ENCODE measurements at places on chromosomes 2 and 18.

DNA sequence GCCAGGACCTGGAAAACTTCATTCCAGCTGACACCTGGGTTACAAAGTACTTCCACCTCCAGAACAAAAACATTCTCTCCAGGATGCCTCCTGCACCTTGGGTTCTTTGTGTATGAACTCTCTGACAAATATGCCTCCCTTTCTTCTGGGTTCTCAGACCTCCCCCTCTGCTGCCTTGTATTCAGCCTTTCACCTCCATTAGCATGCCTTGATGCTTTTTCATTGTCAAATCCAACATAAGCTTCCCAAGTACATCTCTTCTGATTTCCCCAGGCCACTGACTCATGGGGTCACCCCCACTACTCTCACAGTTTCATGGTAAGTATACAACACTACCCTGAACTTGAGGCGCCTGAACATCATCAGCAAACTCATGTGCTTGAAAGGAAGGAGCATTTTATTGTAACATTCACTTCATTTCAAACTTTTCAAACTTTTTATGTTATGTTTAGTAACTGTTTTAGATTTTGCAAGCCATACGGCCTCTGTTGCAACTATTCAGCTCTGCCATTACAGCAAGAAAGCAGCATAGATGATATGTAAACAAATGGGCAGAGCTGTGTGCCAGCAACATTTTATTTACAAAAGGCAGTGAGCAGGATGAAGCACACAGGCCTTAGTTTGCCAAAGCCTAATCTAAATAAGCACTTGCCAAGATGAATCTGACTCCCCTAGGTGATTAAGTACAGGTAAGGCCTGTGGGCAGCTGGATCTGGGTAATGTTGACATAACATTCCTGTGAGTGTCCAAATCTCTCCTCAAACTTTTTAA is 32.5 kb upstream of the MRPS9 start:
- DNase-seq = no peak

GRCh38 chr2:157184161-157184895 is 73.2 kb upstream of the GALNT5 start:
- DNase-seq = no peak

GRCh38 chr2:241933179-241933911 is 63.8 kb downstream of the RTP5 start:
- DNase-seq = no peak

- no peak for DNase-seq
These were observed 10.0 kb downstream of the SLC40A1 start for GRCh38 chr2:189570570-189571031.

- DNase-seq = no peak
These were observed 18.7 kb downstream of the TYW5 start for GRCh38 chr2:199936554-199936953.

GRCh38 chr2:119291588-119292167 is 68.0 kb downstream of the STEAP3 start:
- DNase-seq = no peak

DNA sequence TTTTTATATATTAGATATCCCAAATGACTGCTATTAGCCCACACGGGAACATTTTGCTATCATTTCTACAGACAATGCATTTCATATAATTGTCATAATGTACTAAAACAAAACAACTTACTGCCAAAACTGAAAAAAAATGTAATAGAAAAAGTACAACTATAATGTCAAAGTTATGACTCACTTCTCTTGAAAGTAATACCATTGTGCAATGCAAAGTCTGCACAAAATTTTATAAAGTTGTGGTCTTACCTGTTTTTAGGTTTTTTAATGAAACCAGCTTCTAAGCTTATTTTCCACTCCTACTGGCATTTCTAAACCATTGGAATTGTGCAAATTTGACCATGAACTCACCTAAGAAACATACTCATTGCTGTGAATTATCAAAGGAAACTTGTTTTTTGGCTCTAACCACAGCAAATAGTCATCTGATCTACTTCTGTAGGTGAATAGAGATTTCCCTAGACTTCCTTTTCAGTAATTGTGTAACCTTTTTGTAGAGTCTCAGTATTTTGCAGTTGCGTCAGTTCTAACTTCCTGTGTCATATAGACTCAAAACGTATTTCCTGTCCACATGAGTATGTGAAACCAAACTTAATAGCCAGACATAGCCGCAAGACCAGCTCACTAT is 31.9 kb upstream of the TFPI start:
- DNase-seq = peak; percentile 81

DNA sequence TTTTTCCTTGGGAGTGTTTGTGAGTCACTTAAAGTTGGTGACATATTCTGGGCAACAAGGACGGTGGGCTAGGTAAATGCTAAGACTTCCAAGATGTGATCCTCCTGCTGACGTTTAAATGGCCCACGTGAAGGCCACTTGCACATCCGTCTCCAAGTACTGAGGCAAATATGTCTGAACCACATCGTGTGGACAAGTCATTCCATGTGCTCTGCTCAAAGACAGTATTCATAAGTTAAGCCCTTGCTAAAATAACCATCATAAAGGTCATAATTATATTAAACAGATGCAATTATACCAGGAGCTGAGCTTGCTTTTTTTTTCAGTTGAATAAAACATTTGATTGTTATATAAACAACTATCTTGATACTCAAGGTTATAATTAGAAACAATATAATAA is 44.8 kb downstream of the SPP2 start:
- DNase-seq = no peak

- DNase-seq = no peak
These were observed 50.7 kb downstream of the IL1R2 start for GRCh38 chr2:102042196-102043081.

DNA sequence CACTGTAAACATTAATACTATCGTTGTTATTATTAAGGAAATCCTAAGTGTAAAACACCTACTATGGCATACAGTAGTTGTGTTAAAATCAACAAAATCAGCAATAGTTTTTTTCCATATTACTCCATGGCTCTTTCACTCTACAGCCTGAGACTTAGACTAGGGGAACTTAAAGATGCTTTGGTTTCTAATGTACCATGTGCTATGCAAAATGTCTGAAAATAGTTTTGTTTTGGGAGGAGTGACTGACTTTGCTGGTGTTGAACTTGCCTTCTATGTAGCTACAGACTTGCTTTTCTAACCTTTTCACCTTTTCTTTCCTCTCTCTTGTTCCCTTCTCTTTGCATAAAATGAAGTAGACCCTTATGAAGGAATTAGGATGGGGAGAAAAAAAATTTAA is 159.0 kb upstream of the CCDC195 start:
- DNase-seq = no peak

- DNase-seq = no peak
These were observed 347.4 kb upstream of the LRP1B start for GRCh38 chr2:142478206-142478605.

DNA sequence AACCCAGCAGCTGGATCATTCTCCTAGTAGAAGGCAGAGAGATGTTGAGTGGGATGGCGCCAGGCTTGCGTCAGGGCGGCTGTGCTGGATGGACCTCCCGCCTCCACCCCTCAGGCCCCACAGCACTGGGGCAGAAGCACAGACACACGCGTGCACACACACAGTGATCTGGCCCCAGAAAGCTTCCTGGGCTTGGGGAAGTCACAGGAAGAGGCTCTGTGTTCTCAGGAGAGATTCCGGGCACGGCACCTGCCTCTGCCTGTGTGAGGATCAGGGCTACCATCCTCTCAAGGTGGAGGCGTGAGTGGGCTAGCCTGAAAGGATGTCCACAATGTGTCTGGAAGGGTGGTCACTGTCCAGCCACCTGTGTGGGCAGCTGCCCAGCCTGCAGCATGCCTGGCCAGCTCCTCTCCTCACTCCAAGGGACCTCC is 229.8 kb upstream of the HS6ST1 start:
- DNase-seq = no peak

DNA sequence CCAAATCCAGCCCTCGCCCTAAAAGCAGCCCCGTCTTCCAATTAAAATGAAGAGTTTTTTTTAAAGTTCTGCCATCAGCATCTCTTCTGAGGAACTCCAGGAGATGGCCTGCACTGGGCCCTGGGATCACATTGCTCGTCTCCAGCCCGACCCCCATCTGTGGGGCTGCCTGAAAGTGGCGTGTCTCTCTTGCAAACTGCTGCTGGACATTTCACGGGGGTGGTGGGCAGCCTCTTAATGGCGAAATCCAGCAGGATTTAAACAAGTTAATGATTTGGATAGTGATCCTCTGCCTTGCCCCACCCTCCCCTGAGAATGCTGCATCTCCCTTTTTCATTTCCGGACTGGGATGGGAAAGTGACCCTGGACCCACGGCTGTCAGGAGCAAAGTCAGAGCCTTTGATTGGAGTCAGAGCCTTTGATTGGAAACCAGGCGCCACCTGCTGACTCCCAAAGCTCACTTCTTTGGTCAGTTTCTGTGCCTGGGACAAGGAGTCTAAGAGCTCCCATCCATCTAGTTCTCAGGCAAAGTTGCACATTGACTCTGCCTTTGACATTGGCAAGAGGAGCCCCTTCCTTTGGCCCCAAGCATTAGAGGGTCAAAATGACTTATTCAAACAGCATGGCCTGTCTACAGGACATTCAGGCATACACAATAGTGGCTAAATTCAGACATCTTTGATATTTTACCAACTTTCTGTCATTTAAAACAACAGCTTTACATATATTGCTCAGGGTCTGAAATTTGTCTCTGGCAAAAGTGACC is 155.2 kb downstream of the SH3BP4 start:
- DNase-seq = peak; percentile 40

DNA sequence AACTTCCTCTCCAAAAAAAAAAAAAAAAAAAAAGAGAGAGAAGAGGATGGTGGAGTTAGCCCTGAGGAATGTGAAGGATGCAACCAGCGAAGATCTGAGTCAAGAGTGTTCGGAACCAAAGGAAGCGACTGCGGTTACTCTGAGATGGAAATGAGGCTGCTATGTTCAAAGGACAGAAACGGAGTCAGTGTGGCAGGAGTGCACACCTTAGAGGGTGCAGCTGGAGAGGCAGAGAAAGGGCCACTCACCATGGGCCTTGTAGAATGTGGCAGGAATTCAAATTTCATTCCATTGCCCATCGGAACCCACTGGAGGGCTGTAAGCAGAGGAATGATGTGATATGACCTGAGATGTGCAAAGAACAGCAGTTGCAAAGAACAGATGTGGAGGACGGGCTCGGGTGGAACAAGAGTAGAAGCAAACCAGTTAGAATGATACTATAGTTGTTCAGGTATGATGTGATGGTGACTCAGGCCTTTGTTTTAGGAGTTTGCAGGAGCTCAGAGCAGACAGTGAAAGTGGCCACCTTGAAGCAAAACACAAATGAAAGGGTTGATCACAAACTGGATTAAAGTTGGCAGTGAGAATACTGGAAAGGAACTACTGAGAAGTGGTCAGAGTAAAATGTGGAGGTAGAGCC is 22.6 kb downstream of the ITGA6 start:
- no peak for DNase-seq

- no peak for DNase-seq
These were observed 87.4 kb downstream of the ITSN2 start for GRCh38 chr2:24272907-24273306.

DNA sequence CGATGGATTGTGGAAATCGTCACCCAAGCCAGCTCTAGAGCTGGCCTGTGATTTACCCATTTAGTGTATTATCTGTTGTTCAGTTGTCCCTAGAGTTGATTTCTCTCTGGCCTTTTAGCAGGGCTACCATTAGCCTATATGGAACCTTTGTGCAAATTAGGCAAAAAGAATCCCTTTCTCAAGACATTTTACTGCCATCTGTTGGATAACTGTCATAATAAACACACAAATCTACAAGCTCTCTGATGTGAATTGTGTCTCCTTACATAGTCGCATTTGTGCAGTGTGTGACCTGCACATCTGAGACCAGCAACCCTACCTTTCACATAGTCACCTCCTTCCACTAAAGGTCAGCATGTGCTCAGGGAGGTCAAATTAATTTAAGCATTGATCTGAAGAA is 34.0 kb downstream of the LOXHD1 start:
- DNase-seq = no peak

DNA sequence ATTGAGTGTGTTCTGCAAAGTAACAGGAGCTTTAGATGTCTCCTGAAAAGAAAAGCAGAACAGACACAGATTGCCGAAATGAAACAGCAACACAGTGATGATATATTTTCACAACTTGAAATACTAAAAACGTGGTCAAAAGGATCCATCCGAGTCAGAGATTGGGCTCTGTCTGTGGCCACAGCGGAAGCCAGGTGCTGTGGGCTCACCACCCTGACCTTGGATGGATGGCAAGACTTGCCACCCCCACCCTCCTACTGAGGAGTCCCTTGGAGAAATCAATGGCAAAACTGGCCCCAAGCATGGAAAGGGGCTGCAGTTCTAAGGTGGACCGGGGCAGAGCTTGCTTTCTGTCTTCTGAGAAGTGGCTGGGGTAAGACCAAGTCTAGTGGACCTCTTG is 31.4 kb upstream of the ACKR3 start:
- DNase-seq = no peak

GRCh38 chr18:59358414-59358711 is 702 bp downstream of the LMAN1 start:
- no peak for DNase-seq

DNA sequence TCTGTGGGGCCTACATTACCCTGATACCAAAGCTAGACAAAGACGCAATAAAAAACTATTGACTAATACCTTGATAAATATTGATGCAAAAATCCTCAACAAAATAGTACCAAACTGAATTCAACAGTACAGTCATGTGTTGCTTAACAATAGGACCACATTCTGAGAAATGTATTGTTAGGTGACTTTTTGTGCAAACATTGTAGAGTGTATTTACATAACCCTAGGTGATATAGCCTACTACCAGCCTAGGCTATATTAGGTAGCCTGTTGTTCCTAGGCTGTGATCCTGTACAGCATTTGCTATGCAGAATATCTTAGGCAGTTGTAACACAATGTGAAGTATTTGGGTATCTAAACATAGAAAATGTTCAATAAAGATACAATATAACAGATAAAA is 36.7 kb downstream of the CCDC138 start:
- DNase-seq = no peak

DNA sequence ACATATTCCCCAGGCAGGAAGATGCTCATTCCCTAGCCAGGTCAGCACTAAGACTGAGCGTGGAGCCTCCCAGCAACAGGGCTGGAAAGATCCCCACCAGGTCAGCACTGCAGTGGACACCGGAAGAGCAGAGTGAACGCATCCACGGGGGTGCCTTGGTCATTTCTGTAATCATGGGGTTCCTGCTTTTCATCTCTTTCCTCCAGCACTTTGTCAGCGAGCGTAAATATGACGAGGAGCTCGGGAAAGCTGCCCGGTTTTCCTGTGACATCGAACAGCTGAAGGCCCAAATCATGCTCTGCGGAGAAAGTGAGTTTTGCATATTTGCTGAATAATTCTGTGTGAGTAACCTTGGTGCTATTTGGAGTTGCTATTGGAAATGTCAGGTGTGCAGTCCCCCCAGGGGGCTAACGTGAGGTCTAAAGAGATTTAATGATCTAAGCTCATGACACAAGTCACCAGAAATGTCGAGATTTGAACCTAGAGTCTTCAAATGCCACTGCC is 40.1 kb downstream of the KCTD18 start:
- no peak for DNase-seq

- DNase-seq = no peak
These were observed 38.2 kb downstream of the CASP8 start for GRCh38 chr2:201298462-201299052.

DNA sequence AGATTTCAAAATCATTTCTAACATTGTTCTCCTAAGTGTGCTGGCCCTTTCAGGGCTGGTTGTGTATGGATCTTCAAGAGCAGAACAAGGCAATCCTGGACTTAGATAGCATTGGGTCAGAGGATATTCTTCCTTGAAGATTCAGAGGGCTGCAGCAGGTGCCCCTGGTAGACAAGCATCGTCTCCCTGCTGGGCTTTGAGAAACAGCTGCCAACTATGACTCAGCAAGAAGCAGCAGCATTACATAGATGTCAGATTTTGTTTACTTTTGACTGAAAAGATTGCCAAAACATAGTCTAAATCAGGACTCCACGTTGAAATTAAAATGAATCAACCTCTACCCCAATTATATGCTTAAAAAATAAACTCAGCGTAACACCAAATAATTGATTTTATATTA is 618.8 kb downstream of the SOCS6 start:
- no peak for DNase-seq
